Islet precursor cell (in vitro differentiated cells): ENCODE measurements at places on chromosomes 4 and X.
A peak's percentile ranks its signal among the peaks of the same experiment; 100 is the strongest.

GRCh38 chr4:173145131-173145530, 23.5 kb upstream of the GALNT7 start:
- DNase-seq, result no peak

DNA sequence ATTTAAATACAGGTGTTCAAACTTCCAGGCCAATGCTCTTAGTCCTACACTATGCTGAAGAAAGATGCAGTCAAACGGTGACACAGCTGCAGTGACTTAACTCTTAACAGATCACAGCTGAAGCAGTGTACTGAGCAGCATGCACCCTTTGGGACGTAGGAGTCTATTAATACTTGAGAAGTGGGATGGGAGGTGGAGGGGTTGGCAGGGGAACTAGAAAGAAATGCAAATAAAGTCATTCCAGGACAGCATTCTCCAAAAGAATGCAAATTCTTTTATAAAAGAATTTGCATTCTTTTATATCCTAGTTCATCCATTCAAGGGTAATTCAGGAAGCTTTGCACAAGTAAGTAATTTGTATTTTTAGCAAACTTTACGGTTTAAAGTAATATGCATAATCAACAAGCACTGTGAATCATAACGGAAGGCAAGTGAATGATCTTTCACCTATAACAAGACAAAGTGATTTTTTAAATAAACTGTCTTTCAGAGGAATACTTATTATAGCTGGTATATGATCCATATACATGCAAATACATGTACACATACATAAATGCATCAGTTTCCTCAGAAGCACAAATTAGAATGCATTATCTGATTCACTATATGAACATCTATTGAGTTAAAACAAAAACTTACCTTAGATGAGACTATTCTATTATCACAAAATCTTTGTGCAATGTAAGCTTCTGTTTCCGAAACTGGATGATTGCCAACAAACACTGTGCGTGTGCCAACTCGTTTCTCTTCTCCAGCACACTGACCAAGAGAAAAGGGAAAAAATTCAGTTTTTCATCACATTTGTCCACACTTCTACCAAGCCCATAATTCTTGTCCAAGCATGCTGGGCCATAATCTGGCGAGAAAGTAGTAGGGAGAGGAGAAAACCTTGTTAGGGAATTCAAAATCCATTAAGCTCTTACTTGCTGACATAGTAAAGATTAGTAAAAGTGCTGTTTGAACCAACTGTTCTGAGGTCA, 106.5 kb downstream of the ATP11C start:
- no peak for DNase-seq

DNA sequence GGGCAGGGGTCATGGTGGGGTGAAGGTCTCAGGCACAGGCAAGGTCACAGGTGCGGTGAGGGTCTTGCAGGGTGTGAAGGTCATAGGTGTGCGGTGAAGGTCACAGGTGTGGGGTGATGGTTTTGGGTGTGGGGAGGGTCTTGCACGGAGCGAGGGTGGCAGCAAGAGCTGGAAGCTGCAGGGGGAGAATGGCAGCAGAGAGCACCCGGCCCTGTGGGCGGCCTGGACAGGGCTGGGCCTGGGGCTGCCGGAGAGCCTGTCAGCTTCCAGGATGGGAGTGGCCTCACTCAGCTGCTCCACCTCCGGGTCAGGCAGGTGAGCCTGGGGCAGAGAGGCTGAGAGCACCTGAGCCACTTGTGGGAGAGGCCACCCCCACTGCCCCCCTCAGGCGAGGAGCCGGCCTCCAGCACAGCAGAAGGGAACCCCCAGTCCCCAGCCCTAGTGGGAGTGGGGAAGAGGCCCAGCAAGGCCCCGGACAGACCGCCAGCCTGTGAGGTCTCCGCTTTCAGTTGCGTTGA, 1.5 kb downstream of the MSANTD1 start:
- DNase-seq, result peak; percentile 78

DNA sequence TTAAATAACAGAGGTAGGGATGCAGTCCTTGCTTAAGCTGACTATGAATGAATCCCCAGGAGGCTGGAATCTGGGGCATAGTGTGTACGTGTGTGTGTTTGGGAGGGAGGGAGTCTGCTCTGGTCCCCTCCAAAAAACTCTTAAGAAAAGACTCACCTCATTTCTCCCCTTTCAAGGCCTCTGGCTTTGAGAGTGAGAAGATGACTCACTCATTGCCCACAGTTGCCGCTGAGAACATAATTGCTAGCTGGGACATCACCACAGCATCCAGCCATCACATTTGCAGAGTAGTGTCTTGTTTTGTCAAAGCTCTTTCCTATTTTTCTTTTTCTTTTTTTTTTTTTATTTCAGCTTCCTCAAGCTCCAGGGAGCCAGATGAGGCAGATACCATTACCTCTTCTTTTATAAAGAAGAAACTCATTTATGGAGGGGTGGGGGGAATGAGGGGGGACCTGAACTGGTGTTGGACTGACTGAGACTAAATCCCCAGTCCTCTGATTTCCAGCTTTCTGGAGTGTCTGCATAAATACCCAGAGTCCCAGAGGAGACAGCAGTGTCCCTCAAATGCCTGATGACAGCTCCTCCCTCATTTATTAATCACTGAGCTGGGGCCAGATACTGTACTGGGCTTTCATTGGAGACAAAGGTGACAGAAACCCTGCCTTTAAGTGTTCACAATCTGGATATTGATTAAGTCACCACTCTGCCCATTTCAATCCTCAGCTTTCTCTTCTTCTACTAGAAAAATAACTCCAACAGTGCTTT, 61.9 kb upstream of the LAS1L start:
- peak; percentile 61 for DNase-seq

DNA sequence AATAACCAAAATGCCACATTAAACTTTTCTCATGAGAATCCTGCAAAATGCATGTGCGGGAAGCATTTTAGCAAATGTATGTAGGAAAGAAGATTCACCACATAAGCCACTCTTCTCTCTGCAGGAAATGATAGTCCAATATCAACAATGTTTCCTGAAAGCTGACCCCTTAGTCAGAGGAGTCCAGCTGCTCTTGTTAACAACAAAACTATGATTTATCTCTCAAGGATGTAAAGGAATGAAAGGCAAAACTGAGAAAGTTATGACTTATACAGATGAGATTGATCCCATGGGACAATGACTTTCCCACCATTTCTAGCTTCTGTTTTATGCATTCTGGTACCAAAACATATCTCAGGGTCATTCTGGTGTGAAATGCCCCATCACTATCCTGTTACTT, 125.0 kb upstream of the EDNRA start:
- no peak for DNase-seq

- DNase-seq, result no peak
These were observed 246.9 kb upstream of the GPC4 start for GRCh38 chrX:133661962-133662839.

GRCh38 chrX:119899125-119899524, 3.4 kb downstream of the AKAP14 start:
- DNase-seq, result no peak

DNA sequence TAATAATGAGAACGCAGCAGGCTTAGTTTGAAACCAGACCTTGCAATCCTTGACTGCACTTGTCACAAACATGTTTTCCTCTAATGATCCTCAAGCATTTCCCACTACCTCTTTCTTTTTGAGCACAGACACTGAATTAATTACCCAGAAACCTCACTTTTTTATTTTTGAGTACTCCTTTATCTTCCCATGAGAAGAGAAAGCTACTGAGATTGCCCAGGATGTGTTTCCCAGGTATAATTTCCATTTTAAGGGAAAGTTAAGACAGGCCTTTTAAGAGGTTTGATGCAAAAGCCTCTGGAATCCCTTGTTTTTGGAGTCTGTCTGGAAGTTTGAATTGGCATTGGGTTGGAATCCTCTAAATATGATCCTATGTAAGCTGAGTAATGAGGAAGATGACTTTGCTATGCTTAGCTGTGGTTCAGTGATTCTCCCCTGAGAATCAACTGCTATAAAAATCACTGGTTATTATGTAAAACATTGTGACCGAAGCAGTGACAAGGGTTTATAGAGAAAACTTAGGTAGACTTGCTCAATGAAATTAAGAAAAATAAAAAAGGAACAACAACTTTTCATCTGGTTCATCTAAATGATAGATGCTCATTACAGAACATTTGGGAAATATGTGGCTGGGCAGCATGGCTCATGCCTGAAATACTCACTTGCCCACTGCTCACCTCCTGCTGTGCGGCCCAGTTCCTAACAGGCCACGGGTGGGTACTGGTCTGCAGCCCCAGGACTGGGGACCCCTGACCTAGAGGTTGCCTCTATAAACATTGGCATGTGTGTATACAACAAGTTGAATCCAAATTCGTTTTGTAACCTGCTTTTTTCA, 10.8 kb upstream of the RHOH start:
- no peak for DNase-seq

DNA sequence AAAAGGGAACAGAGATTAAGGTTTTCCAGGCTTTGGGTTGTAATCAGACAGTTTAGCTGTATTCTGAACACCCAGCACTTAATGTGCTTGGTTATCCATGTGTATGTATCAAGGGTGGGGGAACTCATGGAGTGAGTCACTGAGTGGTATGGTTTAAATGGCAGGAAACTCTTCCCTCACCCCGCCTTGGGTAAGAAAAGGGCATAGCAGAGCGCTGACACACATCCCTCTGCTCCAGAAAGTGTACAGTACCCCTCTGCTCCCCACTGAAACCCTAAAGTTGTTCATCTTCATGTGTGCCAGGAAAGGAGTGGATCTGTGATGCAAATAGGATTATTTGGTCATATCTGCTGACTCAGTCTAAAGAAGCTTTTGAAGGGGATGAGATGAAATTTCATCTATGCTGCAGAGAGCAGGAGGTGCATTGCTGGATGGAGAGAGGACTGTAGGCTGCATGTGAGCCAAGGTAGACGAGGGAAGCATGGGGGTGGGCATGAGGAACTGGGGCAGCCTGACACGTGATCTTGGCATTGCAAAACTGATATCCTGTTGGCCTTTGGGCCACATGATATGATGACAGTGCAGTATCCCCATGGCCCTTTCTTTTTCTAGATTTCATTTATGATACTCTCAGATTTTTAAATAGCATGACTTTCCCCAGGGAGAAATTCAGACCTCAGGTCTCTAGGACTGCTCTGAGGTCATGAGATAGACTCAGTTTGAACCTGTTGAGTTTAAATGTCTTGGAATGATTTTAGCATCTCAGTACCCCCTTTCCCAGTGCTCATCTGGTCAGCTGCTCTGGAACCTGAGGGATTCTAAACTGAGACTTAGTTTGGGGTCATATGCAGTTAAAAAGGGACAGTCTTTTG, 84.8 kb downstream of the TMEM164 start:
- DNase-seq, result peak; percentile 65

DNA sequence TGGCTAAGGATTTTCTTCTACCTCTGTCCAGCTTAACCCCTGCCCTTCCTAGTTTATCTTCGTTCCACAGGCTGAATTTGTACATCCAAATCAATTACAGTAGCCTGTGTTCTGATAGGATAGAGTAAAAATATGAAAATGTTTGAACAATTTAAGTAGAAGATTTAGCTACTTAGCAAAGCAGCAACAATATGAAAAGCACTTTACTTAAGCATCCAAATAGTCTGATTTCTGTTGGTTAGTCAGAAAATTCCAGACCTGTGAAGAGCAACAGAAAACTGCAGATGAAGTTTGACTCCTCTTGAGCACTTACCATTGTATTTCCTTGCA, 2.0 kb downstream of the ARSJ start:
- DNase-seq, result no peak

DNA sequence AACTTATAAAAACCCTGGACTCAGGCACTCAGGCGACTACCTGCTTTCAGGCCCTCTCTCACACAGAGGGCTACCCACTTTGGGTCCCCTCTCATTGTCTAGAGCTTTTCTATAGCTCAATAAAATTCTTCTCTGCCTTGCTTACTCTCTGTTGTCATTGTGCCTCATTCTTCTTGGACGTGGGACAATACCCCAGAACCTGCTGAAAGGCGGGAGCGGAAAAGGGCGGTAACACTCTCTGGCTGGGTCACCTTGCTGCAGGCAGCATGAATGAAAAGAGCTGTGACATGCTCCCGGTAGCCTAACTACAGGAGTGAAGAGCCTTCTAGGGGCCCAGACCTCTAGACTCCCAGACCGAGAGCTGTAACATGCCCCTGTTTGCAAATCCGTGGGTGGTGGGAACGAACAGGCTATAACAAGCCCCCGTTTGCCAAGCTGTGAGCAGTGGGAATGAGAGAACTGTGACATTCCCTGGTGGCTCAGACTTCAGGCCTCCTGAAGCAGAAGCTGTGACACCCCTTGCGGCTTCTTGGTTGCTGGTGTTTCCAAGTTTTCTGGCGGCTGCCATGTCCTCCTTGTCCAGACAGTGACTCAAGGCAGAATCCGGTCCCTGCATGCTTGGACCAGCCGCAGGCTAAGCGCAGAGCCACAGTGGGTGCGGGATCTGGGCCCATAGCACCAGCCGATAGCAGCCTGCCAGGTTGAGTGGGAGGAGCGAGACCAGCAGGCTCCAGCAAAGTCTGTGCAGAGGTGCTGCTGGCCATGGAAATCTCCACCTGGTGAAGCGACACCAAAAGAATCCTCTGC, 684.6 kb downstream of the ARAP2 start:
- peak; percentile 53 for DNase-seq

DNA sequence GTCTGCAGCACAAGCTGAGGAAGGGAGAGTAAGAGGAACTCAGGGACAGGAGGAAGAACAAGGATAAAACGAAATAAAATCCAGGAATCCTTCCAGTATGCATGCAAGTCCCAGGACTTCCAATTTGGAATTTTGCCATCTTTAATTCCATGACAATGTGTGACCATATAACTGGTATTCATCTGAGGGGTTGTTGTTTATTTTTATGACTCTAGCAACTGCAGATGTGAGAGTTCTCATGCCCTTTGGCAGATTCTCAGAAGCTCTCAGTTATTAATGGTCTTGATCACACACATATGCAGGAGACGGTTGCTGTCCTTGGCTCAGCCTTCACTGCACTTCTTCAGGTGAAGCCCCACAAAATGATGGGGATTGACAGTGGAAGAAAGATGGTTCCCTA, 148.2 kb downstream of the SMIM20 start:
- DNase-seq, result no peak

DNA sequence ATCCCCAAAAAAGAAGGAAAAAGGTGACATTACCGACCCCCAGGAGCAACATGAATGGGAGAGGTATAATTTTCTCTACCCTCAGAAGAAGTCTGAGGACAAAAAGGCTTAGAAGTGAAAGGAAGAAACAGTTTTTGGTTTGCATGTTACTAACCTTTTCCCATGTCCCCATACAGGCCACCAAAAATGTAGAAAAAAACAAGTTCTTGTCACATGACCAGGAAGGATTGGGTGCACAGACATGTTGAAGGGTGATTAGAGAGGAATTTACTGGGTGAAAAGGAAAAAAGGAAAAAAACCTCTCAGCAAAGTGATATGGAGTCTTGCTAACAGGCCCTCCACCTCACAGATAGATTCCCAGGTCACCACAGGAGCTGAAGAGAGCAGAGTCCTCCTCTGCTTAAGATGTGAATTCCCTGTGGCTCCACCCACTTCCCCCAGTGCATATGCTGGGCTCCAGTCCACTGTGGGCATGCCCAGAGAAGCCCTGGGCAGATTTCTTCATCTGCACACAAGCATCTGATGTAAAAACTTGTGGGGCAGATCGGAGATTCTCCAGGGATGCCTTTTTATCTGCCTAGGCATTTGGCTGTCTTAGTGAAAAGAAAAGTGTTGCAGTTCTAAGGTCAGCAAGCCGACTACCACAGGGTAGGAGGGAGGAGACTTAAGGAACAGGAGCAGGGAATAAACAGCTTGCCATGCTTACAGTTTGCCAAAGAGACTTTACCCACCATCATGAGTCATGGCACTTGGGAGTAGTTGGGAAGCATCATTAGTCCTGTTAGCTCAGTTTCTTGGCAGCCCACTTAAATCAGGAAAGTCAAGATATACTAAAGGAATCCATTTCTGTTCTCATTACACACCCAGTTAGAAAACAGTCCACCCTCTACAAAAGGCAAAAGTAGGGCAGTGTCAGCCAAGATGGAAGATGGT, 25.0 kb upstream of the PASD1 start:
- DNase-seq, result no peak

- peak; percentile 88 for DNase-seq
These were observed 40.2 kb upstream of the NHSL2 start for GRCh38 chrX:71870208-71871098.
